ENCODE measurements at places on chromosomes 1 and 21.

GRCh38 chr1:81512252-81513003, 288.3 kb upstream of the ADGRL2 start:
- no peak for DNase-seq

GRCh38 chr1:112253366-112253765, 142.6 kb upstream of the CTTNBP2NL start:
- DNase-seq = no peak

GRCh38 chr1:61887076-61887867, 145.0 kb downstream of the PATJ start:
- DNase-seq = no peak

DNA sequence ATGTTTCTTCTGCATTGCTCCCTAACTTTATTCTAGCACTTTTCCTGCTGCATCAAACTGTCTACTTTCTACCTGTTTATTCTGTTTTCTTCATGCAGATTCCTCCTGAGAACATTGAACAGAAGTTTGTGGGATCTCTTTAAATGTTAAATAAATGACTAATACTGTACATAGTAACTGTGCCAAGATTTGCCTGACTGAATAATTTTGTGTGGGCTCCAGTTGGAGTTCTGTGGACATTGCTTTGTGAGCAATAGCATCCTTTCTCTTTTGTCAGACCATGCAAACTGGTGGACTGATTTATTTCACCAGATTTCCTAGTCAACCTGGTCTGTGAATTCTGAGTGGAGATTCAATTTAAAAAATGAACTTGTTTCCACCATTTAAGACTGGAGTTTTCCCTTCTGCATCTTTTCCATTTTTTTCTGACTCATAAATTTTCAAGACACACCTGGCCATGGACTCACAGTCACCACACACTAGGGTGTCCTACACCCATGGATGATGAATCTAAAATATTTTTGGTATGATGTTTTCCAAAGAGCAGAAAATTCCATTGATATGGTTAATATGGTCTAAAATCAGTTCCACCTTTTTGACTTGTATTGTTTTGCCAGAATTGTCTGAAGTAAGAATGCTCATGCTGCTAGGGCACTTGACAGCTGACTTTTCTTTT, 140.7 kb upstream of the SPAG17 start:
- DNase-seq = no peak

- no peak for DNase-seq
Measured at GRCh38 chr1:62676611-62677356, 11.4 kb downstream of the DOCK7 start.

DNA sequence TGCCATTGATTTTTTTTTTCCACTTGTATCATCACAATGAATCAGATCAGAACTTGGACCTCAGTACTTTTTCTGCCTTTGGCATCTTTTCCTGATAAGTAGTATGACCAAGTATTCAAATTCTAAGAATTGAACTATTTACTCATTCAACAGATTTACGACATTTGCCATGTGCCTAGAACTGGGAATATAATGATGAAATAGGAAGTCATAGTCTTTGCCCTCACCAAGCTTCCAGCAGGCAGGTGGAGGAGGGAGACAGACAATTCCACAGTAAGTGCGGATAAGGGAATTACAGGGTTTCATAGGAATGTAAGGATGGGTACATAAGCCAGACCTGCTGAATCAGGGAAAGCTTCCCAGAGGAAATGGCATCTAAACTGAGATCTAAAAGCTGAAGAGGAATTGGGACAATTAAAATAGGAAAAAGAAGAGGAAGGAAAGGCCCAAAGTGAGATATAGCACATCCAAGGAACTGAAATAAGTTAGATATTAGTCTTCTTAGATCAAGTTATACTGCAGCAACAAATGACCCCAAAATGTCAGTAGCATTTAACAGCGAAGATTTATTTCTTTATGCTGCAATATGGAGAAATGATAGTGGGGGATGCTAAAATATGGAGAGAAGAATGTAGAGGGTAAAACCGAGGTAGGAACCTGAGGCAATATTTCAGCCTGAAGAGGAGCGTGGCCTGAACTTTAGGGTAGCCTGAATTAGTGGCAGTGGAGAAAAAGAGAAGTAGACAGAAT, 5.3 kb upstream of the DDX59 start:
- DNase-seq = no peak

DNA sequence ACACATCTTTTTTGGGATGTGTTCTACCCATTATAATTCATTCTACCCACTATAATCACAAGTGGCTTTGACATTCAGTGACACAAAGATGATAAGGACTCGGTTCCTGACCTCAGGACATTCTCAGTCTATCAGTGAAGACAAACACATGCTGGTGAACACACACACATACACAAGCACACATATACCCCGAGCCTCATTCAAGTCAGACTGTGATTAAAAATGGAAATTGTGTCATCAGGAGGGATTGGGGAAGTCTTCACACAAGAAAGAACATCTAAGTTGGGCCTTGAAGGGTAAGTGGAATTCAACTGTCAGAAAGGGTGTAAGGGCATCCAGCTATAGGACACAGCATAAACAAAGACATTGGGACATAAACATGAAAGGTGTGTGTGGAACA, 2.6 kb upstream of the LAD1 start:
- DNase-seq = no peak

GRCh38 chr1:225451340-225451739, 23.5 kb upstream of the LBR start:
- DNase-seq = no peak

GRCh38 chr1:112665857-112666256, 8.6 kb upstream of the MOV10 start:
- no peak for DNase-seq

GRCh38 chr1:27144049-27144748, 10.7 kb downstream of the SLC9A1 start:
- DNase-seq = no peak

- no peak for DNase-seq
Measured at GRCh38 chr1:33326785-33327184, 5.9 kb upstream of the A3GALT2 start.

DNA sequence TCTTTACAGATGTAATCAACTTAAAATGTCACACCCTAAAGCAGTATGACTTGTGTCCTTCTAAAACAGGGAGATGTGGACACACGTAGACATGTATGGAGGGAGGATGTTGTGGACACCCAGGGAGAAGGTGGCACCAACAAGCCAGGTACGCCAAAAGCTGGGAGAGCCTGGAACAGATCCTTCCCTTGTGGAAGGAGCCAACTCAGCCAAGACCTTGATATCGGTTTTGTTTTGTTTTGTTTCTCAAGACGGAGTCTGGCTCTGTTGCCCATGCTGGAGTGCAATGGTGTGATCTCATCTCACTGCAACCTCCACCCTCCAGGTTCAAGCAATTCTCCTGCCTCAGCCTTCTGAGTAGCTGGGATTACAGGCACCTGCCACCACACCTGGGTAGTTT, 45.6 kb downstream of the CHAF1B start:
- DNase-seq = no peak

GRCh38 chr1:16090076-16090826, 16.8 kb upstream of the FAM131C start:
- DNase-seq = no peak

DNA sequence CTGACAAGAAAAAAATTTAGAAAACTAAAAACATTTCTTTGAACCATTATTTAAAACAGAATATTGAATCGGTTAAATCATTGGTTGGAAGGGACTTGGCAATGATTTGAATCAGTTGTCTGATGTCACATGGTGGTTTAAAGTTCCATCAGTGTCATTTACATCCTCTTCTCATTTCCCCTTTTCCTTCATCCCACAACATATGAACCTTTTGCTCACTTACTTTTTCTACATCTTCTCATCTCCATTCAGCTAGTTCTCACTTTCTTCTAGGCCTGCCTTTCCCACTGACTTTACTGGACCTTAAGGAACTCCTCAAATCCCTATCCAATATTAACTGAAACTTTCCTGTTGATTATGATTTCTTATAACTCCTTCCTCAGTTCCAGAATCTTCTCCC, 58.5 kb downstream of the PHACTR4 start:
- no peak for DNase-seq

DNA sequence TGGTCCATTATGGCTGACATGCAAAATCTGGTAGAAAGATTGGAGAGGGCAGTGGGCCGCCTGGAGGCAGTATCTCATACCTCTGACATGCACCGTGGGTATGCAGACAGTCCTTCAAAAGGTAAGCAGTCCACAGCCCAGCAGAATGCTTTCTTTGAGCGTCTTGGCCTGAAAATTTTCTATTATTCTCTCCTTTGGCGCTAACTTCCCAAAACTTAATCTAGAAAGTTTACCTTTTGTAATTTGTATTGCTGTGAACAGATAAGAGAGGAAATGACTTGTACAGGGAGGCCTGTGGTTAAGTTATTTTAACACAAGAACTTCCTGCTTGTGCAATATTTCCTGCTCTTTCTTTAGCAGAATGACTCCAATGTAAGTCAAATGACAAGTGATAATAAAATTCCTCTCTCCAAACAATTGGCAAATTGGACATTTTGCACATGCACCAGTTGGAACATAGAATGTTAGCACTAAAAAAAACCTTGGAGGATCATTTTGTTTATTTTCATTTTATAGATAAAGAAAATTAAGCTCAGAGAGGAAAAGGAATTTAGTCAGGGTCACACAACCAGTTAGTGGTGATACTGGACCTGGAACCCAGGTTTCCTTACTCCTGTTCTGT, 18.9 kb downstream of the CAP1 start:
- peak; percentile 50 for DNase-seq

DNA sequence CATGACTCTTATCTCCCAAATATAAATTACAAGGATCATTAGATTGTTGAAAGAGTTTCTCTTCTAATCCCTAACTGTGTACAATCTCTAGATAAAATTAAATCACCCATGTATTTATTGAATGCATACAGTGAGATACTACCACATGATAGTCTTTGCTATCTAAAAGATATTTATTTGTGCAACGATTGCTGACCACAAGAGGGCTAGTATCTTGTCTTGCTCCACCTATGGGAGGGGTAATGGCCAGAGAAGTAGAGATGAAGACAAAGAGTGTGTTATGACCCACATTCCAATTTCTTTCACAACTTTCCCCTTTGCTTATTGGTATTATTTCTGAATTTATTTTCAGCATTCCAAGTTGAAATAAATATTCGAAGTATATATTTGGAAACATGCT, 13.7 kb downstream of the PYHIN1 start:
- no peak for DNase-seq

- no peak for DNase-seq
Measured at GRCh38 chr1:39301606-39302005, 97.1 kb downstream of the MACF1 start.

- DNase-seq = no peak
Measured at GRCh38 chr1:1361233-1361981, 3.1 kb upstream of the MXRA8 start.

DNA sequence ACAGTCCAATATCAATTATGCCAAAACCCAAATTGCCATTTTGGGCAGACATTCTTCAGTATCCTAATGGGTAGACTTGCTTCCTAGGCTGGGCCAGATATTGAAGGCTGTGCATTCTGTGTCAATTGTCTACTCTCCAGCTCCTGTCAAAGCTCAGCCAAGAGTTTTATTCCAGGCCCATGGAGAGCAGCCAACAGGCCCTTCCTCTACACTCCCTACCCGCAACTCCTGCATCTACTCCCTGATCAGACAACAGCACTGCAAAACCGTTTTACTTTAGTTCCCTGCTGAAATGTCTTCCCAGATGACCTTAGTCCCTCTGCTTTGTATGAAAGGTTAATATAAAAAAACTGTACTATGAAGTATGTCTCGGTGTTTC, 6.6 kb upstream of the ADORA3 start:
- DNase-seq = no peak

DNA sequence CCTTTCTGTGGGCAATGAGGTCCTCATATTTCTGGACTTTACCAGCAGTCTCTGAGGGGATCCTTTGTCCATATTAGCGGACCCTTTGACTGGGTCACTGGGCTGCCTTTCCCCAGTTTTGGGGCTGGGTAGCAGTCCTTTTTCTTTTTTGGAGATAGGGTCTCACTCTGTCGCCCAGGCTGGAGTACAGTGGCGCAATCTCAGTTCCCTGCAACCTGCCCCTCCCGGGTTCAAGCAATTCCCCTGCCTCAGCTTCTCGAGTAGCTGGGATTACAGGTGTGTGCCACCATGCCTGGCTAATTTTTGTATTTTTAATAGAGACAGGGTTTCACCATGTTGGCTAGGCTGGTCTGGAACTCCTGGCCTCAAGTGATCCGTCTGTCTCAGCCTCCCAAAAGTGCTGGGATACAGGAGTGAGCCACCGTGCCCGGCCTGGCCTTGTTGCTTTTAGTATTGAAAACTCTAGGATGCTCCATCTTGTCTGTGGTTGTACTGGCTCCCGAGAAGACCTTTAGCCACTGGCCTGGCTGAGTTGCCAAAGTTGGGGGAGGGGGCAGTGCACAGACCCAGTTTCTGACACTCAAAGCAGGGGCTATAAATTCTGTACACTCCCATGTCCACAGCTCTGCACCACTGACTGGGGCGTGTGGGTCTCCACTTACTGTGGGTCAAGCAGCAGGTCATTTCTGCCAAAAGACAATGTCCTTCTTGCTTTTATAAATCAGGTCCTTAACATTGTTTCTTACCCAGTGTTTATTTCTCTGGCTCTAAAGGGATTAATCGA, 33.1 kb downstream of the MAN1C1 start:
- DNase-seq = peak; percentile 29
